ENCODE measurements at places on chromosomes 3 and 15. TPM values are rescaled to one million over a fixed set of nuclear protein-coding genes. Genes with fewer than 3 reads are reported as not detected.

The GABRR3 gene
- total RNA-seq, result not detected

The CORO2B gene
- total RNA-seq, result 6.7 TPM

The RFC4 gene
- 6.5 TPM for total RNA-seq

The IL20RB gene
- total RNA-seq, result 31.3 TPM

The INSYN1 gene
- total RNA-seq, result 6.1 TPM

The CLDN11 gene
- total RNA-seq, result 290 TPM

The FAM107A gene
- 0.32 TPM for total RNA-seq

The CGNL1 gene
- 0.65 TPM for total RNA-seq

The NPAP1 gene
- total RNA-seq, result not detected

The STAC gene
- total RNA-seq, result 14.3 TPM

The IL17RD gene
- 4.4 TPM for total RNA-seq

The SLC2A2 gene
- under 0.01 TPM for total RNA-seq

The OXNAD1 gene
- 9.7 TPM for total RNA-seq

The NOX5 gene
- 0.49 TPM for total RNA-seq

The B3GNT5 gene
- total RNA-seq, result 2.2 TPM

The SERINC4 gene
- 0.12 TPM for total RNA-seq

The PLSCR5 gene
- total RNA-seq, result not detected

The ZNF620 gene
- total RNA-seq, result 0.65 TPM

The SNURF gene
- total RNA-seq, result 9.5 TPM

The DUOXA2 gene
- total RNA-seq, result not detected

The TMC3 gene
- not detected for total RNA-seq

The SNX33 gene
- total RNA-seq, result 39.8 TPM

The TFG gene
- 121 TPM for total RNA-seq

The PPARG gene
- 20.8 TPM for total RNA-seq

The SLC27A2 gene
- 0.16 TPM for total RNA-seq

The ZNF385D gene
- 1.6 TPM for total RNA-seq

The SLC51A gene
- not detected for total RNA-seq

The PAQR9 gene
- not detected for total RNA-seq

The NANOGP8 gene
- total RNA-seq, result not detected

The CP gene
- total RNA-seq, result 0.61 TPM

The OR5K2 gene
- total RNA-seq, result not detected

The CISH gene
- total RNA-seq, result 2.3 TPM

The DPPA2 gene
- not detected for total RNA-seq

The TRH gene
- not detected for total RNA-seq

The CCK gene
- total RNA-seq, result 3.8 TPM

The CHRD gene
- total RNA-seq, result 0.36 TPM

The SLC9A9 gene
- 23.7 TPM for total RNA-seq
